ENCODE measurements at places on chromosomes 16 and 17.

DNA sequence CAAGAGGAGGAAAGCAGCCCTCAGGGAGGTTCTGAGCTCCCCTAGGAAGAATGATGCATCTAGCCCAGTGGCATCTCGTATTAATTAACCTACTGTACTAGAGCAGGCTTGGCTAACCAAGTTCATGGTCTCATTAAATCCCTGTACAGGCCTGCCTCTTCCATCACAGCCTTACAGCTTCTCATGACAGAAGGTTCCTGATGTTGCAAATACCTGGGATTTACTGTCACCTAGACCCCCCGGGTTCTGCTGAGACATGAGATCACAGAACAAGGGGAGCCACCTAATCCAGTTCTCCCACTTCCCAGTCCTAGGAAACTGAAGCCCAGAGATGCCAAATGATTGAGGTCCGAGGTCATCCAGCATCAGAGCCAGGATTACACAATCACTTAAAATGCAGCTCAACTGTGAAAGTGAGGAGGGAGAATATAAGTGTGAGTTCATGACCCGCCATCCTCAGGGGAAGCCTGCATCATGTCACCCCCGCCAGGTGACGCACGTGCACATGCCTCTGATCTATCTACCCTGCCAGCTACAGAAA lies 23.9 kb downstream of the ACLY start:
- no peak for DNase-seq

- DNase-seq, result no peak
Observed at GRCh38 chr17:78234261-78234865, 2.9 kb downstream of the TMEM235 start.

DNA sequence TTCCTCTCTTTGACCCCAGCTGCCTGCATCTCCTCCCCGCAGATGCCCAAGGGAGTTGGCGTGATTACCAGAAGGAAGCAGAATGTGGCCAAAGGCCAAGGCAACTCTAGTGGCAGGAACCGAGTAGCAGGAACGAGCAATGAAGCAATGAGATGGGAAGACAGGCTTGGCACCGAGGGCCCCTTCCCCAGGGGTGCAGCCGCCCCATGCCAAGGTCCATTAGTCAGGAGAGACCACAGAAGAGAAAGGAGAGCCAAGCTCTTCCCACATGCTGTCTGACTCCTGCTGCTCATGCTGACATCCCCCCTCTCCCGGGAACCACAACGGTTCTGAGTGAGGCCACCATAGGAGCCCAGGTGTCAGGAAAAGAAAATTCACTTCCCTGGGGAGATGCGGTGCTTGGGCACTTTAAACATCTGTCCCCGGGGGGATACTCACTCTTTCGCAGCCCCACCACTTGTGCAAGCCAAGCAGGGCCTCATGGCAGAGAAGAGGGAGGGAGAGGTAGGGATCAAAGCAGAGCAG lies 67.4 kb downstream of the MYO18A start:
- DNase-seq, result no peak

DNA sequence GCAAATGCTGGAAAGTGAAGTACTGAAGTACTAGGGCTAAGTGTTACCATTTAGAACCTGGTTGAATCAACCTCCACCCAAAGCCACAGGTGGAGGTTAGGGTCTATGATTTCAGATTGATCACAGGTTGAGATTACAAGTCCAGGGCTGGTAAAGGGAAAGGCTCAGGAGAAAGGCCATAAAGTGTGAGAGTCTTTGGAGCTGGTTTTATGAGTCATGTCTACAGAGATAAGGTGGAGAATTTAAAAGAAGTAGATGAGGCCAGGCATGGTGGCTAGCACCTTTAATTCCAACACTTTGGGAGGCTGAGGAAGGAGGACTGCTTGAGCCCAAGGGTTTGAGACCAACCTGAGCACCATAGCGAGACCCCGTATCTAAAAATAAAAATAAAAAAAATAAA lies 221.7 kb upstream of the CDH11 start:
- DNase-seq, result no peak

- no peak for DNase-seq
Observed at GRCh38 chr17:38815576-38816193, 9.4 kb downstream of the CWC25 start.

DNA sequence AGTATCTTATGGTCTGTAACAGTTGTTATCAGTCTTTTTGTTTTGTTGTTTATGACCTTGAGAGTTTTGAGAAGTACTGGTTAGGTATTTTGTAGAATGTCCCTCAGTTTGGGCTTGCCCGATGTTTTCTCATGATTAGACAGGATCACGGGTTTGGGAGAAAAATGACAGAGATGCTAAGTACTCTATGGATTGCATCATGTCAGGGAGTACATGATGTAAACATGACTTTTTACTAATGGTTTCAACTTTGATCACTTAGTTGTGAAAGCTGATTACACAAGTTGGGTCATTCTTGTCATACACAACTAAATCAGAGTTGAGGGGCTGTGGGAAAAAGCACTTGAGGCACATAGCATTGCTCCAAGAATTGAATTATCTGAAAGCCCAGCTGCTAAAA lies 94.7 kb upstream of the SIAH1 start:
- DNase-seq, result no peak

- DNase-seq, result no peak
Observed at GRCh38 chr17:62676952-62677596, 49.6 kb downstream of the MRC2 start.

DNA sequence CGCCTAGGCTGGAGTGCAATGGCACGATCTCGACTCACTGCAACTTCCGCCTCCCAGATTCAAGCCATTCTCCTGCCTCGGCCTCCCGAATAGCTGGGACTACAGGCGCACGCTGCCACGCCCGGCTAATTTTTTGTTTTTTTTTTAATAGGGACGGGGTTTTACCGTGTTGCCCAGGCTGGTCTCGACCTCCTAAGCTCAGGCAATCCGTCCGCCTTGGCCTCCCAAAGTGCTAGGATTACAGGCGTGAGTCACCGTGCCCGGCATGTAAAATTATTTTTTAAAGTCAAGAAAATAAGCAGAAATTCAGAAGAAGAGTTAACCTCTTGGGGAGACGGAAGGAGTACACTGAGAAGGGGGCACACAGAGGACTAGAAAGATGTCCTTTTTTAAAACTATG lies 27.5 kb downstream of the CDYL2 start:
- no peak for DNase-seq

- DNase-seq, result no peak
Observed at GRCh38 chr16:81562174-81562849, 117.7 kb downstream of the CMIP start.
